ENCODE measurements at places on chromosomes 6 and 20.

- DNase-seq: no peak
Observed at GRCh38 chr6:49648036-49648435, 11.4 kb upstream of the RHAG start.

GRCh38 chr20:18853946-18854646 lies 40.5 kb downstream of the SCP2D1 start:
- DNase-seq: no peak

DNA sequence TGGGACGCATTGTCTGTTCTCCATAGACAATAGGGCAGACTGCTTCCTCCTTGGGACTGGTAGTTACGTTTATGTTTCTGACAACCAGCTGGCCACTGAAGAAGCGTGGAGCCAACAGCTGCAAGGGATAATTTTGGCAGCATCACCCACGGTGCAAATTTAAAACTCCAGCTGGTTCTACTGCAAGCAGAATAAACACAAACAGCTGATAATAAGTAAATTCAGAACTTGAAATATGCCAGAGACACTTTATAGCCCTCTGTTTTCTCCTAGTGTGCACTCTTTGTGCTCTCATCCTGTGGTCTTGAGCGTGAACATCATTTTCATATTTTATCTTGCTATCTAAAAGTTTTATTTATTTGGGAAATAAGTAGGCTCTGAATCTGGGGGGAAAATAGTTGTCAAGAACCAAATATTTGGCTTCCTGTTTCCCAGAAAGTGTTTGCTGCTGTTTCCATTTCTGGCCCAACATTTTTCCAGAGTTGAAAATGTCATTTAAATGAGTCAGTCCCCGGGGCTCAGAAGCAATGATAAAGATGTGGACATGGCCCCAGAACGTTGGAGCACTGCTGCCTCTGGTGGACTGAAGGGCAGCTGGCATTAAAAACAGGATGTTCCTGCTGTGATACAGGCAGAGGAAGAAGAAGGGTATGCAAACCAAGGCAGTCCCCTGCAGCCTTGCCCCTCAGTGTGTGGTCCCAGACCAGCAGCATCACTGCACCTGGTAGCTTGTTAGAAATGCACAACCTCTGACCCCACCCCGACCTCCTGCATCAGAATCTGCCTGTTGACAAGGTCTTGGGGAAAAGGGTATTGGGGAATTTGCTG lies 12.5 kb upstream of the THBD start:
- DNase-seq: no peak

- DNase-seq: no peak
Observed at GRCh38 chr6:33248643-33248931, 23.1 kb downstream of the VPS52 start.

DNA sequence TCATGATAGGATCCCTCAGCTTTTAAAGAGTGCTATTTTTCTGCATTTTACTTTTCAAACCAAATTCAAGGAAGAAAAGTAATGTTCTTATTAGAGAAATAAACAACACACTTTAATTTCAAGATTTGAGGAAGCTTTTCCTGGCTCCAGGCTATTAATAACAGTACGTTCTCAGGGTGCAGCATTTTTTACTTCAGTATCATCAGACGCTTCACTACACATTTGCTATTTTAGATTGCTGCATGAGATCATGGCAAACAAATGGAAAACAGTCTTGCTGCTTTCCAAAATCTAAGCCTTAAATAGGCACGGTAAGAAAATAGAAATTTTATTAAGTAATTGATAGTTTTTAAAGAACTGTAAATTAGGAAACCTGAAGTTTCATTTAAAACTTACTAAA lies 253.6 kb upstream of the EXOC2 start:
- no peak for DNase-seq

DNA sequence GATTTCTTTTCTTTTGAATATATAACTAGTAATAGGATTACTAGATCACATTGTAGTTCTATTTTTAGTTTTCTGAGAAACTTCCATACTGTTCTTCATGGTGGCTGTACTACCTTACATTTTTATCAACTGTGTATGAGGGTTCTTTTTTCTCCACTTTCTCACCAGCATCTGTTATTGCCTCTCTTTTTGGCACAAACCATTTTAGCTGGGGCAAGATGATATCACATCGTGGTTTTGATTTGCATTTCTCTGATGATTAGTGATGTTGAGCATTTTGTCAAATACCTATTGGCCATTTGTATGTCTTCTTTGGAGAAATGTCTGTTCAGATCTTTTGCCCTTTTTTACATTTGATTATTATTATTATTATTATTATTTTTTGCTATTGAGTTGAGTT lies 86.1 kb upstream of the TCF21 start:
- DNase-seq: no peak

Data from stimulated activated CD4-positive, alpha-beta T cell treated with anti-CD3 and anti-CD28 coated beads, Interleukin-2, amount 100 ng/mL, for 24 hours (primary cell).